ENCODE measurements at places on chromosomes 13 and 19. TPM values are rescaled to one million over a fixed set of nuclear protein-coding genes. Genes with fewer than 3 reads are reported as not detected.

DNA sequence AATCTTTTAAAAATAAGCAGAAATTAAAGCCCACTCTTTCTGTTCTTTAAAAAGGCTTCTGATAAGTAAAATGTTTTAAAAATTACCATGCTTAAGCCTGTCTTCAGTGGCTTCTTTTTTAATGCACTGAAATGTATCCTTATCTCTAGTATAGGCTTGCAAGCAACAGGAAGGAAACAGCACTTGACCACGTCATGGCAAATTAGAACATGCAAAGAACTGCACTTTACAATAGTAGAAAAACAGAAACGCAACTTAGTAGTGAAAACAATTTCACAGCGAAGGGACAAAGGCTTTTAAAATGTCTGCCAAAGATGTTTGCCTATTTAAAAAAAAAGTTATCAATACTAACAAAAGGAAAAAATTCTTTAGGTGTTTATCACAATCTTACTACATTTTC is 36.3 kb downstream of the ELF1 start:
- DNase-seq: no peak

GRCh38 chr19:56839652-56840450 is 675 bp downstream of the PEG3 start:
- DNase-seq: no peak

- DNase-seq: no peak
Measured at GRCh38 chr19:58392945-58393724, 2.3 kb upstream of the RNF225 start.

- no peak for DNase-seq
Measured at GRCh38 chr13:35887115-35887666, 244.0 kb downstream of the DCLK1 start.

- no peak for DNase-seq
Measured at GRCh38 chr13:81659984-81660383, 1319.1 kb upstream of the SPRY2 start.

DNA sequence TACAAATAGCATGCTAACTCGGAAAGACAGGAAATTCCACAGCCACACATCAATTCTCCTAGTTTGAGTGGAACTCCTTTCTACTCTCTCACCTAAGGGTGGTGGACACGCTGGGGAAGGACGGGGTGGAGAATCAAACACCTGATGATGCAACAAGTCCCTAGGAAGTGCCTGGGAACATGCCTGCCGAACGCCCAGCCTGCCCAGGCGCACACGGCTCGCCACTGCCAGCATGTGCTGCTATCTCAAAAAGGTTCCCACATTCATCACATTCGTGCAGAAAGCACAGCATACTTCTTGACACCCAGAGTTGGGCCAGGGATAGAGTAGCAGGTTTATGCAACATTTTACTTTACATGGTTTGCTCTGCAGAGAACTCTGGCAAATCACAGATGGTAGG is 164.6 kb downstream of the ABCC4 start:
- DNase-seq: no peak

Gene SPART
- total RNA-seq: 76.5 TPM

Gene PRODH2
- 5.3 TPM for total RNA-seq
